ENCODE measurements at places on chromosomes 1 and 21. TPM values are rescaled to one million over a fixed set of nuclear protein-coding genes. Genes with fewer than 3 reads are reported as not detected.

Gene KCNJ9
- total RNA-seq = 0.05 TPM

Gene TMEM63A
- total RNA-seq = 79.9 TPM

Gene PRAMEF2
- not detected for total RNA-seq

Gene TMEM82
- total RNA-seq = not detected

Gene SLC9C2
- 0.51 TPM for total RNA-seq

Gene CCDC27
- total RNA-seq = not detected

Gene LINGO4
- total RNA-seq = 0.13 TPM

Gene SHCBP1L
- total RNA-seq = not detected

Gene CFHR1
- total RNA-seq = 0.49 TPM

Gene NUP210L
- 0.15 TPM for total RNA-seq

Gene OPTC
- total RNA-seq = 0.36 TPM

Gene ADAMTS5
- 0.33 TPM for total RNA-seq

Gene DDR2
- total RNA-seq = 0.33 TPM

Gene CD1C
- total RNA-seq = not detected

Gene TEX35
- total RNA-seq = not detected

Gene CENPS
- 9.8 TPM for total RNA-seq

Gene GPR52
- 0.67 TPM for total RNA-seq

Gene LCE2C
- not detected for total RNA-seq

Gene GCSAML
- total RNA-seq = 0.23 TPM

Gene RPS6KA1
- 25.3 TPM for total RNA-seq

Gene DUSP23
- total RNA-seq = 38.7 TPM

Gene AUNIP
- total RNA-seq = 3.3 TPM

Gene SLAMF7
- 0.56 TPM for total RNA-seq

Gene PLA2G2E
- total RNA-seq = not detected

Gene HPCAL4
- not detected for total RNA-seq

Gene LRRC42
- total RNA-seq = 43.6 TPM

Gene ADORA1
- 16.3 TPM for total RNA-seq

Gene PPM1J
- 1.6 TPM for total RNA-seq

Gene UBAP2L
- 243 TPM for total RNA-seq

Gene ACTN2
- total RNA-seq = 0.21 TPM

Gene UFC1
- total RNA-seq = 124 TPM

Gene NBPF6
- total RNA-seq = 0.28 TPM

Gene C1orf141
- total RNA-seq = not detected

Gene LCE1E
- not detected for total RNA-seq

Gene KLHL20
- total RNA-seq = 32.8 TPM

Gene LAX1
- total RNA-seq = not detected

Gene AADACL4
- total RNA-seq = not detected

Gene RER1
- 141 TPM for total RNA-seq

Gene CDC7
- 21.3 TPM for total RNA-seq

Gene CFAP141
- not detected for total RNA-seq

Gene BCL2L15
- total RNA-seq = 0.49 TPM

Gene PLEKHA6
- 3.7 TPM for total RNA-seq
